Jurkat, Clone E6-1 (cell line): ENCODE measurements at places on chromosomes 7 and 10.
A peak's percentile ranks its signal among the peaks of the same experiment; 100 is the strongest.

GRCh38 chr10:66822801-66823200 is 103.0 kb upstream of the LRRTM3 start:
- DNase-seq = no peak

DNA sequence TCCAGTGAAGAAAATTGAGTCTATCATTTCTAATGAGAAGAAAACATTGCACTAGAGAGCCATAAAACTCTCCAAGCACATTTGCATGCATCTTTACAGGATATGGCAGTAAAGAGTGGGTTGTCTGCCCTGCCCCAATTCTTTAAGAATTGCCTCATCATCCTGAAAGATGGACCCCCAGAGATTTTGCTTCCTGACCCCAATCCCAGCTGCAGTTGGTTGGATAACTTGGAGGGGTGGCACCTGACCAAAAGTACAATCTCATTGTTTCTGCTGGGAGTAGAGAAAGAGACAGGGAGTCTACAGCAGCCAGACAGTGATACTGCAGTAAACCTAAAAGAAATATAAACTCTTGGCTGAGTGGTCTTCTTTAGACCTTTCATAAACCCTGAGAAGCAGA is 49.1 kb upstream of the ADCY1 start:
- no peak for DNase-seq

DNA sequence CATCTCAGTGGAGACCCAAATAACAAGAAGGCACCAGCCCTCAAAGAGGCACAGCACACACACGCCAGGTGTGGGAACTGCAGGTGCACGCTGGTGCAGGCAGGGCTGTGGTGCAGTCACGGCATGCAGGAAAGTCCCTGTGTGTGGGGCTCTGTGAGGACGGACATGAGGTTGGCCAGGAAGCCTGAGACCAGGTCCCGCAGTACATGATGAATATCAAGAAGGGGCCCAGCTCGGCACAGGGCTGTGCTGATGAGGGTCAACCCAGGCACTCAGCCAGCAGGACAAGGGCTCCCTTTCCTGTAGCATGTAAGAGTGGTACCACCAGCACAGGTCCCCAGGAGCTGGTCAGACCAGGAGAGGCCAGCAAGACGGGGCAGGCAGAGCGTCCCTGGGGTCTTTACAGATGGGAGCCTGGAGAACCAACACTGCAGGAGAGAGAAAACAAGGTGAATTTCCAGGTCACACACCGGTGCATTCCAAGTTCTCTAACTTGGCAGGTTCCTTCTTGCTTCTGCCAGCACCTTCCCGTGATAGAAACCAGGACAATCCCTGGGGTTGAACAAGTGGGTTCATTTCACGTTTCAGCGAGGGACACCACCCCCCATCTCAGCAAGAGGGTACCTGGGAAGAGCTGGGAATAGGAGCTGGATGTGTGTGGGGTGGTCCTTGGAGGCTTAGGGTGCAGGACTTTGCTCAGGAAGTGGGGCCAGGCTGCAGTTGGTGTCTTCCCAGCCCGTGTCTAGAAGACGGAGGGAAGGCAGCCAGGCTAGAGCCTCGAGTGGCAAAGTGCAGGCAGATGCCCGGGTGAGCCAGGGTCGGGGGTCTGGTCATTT is 244.8 kb upstream of the TCERG1L start:
- no peak for DNase-seq

GRCh38 chr10:101322266-101323108 is 31.5 kb upstream of the BTRC start:
- no peak for DNase-seq

DNA sequence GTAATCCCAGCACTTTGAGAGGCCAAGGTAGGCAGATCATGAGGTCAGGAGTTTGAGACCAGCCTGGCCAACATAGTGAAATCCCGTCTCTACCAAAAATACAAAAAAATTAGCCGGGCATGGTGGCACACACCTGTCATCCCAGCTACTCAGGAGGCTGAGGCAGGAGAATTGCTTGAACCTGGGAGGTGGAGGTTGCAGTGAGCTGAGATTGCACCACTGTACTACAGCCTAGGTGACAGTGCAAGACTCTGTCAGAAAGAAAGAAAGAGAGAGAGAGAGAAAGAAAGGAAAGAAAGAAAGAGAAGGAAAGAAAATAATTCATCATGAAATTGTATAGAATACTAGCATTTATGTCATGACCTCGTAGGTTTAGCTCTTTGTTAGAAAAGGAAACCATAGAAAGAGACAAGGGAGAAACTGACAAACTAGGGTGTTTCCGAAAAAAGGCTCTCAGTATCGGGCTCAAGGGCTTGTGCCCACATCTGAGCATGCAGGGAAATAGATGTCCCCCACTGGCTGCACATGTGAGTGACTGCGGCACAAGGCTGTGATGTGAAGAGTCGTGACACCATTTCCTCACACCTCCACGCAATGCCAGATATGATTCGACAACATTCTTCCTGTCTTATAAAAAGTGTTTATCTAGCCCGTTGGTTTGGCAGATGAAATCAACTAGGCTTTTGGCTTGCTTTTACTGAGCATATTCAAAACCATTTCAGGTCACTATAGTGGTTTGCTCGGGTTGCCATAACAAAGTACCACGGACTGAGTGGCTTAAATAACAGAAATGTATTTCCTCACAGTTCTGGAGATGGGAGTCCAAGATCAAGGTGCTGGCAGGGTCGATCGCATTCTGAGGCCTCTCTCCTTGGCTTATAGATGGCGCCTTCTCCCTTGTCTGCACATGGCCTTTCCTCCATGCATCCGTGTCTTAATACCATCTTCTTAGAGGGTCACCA is 2.0 kb downstream of the SRGN start:
- no peak for DNase-seq

DNA sequence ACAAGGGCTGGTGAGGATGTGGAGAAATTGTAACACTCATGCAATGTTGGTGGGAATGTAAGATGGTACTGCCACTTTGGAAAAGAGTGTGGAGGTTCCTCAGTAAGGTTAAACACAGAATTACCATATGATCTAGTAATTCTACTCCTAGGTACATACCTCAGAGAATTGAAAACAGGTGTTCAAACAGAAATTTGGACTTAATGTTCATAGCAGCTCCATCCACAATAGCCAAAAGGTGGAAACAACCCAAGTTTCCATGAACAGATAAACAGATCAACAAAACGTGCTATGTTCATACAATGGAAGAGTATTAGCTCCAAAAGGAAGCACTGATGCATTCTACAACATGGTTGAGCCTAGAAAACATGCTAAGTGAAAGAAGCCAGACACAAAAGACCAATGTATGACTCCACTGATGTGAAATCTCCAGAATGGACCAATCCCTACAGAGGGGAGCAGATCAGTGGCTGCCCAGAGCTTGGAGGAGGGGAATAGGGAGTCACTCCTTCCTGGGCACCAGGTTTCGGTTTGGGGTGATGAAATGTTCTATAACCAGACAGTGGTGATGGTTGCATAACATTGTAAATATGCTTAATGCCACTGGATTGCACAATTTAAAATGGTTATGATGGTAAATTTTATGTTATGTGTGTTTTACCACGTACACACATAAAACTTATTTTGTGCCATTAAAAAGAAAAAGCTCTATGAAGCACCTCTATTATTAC is 5.7 kb upstream of the WDR86 start:
- DNase-seq = no peak

GRCh38 chr7:32070051-32070405 is 179 bp downstream of the PDE1C start:
- no peak for DNase-seq

DNA sequence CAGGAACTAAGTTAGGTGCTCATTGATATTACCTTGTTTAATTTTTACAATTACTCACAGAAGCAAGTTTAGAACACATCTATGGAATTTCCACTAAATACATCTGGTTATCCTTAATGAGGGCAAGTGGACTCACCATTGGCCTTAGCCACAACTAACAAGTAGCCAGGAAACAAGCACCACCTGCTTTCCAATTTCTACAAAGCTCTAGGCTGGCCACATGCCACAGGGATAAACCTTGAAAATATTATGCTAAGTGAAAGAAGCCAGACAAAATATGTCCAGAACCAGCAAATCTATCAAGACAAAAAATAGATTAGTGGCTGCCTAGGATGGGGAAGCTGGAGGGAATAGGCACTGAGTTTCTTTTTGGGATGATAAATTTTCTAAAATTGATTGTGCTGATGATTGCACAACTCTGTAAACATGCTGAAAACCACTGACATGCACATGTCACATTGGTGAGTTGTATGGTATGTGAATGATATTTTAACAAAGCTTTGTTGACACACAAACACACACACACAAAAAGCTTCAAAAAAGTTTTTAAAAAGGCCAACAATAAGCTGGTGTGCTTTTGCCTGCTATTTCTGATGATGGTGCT is 179.4 kb downstream of the CPEB3 start:
- DNase-seq = no peak

GRCh38 chr7:96041171-96041570 is 268.8 kb downstream of the DYNC1I1 start:
- DNase-seq = no peak

GRCh38 chr10:95279042-95279820 is 11.6 kb downstream of the PDLIM1 start:
- DNase-seq = no peak

GRCh38 chr10:54194806-54195205 is 606.2 kb downstream of the PCDH15 start:
- no peak for DNase-seq

DNA sequence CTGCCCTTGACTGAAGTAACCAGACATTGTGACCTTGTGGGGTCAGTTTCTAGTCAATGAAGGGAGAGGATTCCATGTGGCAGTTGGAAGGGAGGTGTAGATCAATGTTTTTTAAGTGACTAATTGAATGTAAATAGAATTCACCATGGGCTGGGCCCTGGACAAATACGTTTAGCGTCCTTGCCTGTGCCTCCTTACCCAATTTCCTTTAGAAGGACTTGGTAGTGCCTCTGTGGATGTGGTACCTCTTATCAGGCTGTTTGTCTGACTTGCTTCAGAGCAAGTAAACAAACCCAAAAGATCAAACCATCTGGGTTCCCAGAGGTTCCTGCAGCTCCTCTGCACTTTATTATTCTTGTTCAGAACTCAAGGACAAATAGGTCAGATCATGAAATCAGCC is 4.3 kb upstream of the KAT6B start:
- no peak for DNase-seq

GRCh38 chr7:155928583-155928982 is 116.3 kb upstream of the SHH start:
- no peak for DNase-seq

GRCh38 chr10:21372651-21373410 is 152.7 kb downstream of the SKIDA1 start:
- DNase-seq = peak; percentile 96
